ENCODE measurements at places on chromosomes 6 and 20.

DNA sequence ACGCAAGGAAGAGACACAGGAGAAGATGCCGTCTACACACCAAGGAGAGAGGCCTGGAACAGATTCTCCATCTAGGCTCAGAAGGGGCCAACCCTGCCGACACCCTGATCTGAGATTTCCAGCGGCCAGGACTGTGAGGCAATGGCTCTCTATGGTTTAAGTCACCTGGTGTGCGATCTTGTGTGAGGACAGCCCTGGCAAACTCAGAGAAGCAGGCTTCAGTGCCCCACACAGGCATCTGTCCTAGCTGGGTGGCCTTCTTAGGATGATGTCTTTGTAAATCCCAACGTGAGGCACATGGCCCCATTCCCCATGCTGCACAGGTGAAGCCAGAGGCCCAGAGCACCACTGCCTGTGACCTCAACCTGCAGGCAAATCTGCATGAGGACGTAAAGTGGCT is 87.6 kb upstream of the FRMD1 start:
- no peak for DNase-seq

DNA sequence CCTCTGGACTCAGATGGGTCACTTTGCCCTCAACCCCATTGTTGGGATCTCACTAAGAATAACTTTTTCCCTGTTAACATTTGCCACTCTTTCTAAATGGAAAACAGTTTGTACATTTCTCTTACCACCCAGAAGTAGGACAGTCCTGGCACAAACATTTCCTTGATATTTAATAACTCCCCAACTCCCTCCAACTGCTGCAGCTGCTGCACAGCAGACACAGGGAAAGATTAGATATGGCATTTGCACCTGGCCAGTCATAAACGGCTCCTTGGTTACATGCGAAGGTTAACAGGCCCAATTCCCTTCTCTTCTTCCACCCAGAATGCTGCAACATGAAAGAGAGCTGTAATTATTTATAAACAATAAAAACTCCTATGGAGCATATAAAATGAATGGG is 55.9 kb upstream of the SOX4 start:
- DNase-seq: no peak

- DNase-seq: no peak
Observed at GRCh38 chr20:2984028-2984501, 59.4 kb upstream of the GNRH2 start.

- DNase-seq: no peak
Observed at GRCh38 chr6:152636609-152637295, 410 bp downstream of the SYNE1 start.

DNA sequence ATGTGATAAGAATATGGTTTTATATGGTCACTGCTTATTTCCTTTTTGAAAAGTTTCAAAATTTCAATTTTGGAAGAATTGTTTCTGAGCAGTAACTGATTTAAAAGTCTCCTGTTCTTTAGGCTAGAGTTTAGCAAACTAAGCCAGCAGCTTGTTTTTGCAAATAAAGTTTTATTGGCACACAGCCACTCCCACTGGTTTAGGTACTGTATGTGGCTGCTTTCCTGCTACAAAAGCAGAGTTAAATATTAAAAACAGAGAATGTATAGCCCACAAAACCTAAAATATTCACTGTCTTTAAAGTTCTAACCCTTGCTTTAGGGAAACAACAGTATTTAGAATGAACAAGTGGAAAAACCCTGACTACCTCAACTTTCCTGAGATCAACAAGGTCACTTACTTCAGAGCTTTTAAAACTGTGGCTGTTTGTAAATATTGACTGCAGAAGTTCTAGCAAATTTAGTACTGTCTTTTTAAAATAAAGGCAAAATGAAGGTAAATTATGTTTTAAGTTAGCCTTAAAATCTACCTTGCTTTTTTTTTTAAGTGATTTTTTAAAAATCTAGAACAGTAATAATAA is 104.1 kb downstream of the B3GAT2 start:
- no peak for DNase-seq

- DNase-seq: no peak
Observed at GRCh38 chr20:19966840-19967239, 50.3 kb upstream of the NAA20 start.

DNA sequence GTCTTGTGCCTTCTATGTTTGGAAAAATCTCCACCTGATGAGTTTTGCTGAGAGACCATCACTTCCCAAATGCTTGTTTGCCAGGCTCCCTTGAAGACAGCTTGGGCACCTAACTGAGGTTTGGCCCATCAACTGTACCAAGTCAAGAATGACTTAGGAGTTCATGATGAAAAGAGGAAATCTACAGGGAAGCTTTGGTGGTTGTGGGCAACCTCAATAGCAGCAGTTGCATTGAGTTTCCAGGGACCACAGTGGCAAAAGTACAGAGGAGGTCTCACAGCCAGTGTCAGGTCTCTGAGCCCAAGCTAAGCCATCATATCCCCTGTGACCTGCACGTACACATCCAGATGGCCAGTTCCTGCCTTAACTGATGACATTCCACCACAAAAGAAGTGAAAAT is 49.7 kb upstream of the PHACTR1 start:
- DNase-seq: no peak

DNA sequence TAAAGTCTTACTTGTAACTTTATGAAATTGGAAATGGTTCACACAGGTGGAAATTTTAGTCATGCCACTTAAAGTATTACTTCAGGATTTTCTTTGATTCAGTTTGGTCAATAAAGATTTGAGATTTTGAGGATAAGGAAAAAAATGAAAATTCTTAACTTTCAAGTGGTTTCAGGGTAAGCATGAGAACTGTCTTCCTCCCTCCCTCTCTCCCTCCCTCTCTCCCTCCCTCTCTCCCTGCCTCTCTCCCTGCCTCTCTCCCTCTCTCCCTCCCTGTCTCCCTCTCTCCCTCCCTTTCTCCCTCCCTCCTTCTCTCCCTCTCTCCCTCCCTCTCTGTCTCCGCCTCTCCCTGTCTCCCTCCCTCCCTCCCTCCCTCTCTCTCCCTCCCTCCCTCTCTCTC is 36.9 kb downstream of the L3MBTL3 start:
- no peak for DNase-seq

DNA sequence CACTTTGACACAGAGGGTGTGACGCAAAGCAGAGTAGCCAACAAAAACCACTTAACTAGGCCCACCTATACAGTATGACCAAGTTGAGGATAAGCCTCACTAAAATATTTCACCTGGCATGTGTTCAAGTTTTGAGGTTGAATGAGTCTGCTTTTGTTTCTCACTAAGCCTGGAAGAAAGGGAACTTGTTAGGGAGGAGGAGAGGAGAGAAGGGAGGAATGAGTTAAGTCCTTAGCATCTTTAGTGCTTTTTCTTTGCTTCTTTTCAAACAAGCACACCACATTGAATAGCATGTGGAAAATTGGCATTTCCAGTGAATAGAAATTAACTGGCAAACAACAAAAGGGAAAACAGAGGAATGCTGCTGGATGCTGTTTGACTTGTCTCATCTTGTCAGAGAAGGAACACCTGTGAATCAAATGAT is 461.9 kb downstream of the GJA1 start:
- no peak for DNase-seq

DNA sequence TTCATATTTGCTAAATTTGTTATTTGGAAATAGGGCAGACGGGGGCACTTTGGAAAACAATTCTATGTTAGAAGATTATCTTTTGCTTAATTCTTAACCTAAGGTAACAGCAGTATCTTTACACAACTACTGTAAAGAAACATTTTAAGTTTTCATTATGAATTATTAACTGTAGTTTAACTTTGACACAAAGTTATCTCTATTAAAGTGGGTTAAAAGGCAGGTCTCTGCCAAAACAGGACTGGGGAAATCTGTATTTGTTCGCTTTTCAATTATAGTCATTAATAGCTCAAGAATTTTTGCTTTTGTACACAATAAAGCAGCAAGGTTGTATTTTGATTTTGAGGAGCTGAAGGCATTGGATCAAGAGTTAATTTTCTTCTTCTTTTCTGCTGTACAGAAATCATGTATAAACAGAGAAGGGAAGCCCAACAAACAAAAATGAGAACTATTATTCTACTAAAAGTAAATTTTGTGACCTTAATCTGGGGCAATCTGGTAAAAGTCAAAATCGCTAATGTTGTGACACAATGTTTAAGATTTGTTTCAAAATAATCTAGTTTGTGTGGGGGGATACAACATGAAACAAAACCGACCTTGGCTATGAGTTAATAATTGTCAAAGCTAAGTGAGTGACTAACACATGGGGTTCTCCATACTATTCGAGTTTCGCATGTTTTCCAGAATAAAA is 2.9 kb downstream of the STAU1 start:
- DNase-seq: no peak

- DNase-seq: no peak
Observed at GRCh38 chr6:70258483-70258882, 44.4 kb downstream of the COL9A1 start.

- DNase-seq: no peak
Observed at GRCh38 chr6:392441-393390, 1.2 kb downstream of the IRF4 start.

DNA sequence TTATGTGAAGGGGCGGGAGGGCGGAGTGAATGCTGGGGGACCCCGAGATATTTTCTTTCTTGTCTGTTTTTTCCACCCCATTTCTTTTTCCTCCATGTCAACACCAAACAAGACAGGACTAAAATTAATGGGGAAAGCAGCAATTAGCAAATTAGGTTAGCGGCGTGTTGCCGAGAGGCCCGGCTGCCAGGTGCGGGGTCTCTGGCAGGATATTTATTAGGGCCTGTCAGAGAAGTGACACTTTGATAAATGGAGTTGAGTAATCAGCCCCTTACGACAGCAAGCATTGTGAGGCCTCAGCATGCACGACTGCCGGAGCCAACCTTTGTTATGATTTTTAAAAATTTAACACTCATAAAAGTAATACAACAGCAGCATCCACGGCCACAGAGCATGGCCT is 193.8 kb downstream of the DHX35 start:
- no peak for DNase-seq

GRCh38 chr6:109457562-109457996 is 2.0 kb upstream of the MICAL1 start:
- no peak for DNase-seq

GRCh38 chr6:99514089-99514488 is 1.1 kb downstream of the USP45 start:
- peak; percentile 37 for DNase-seq

DNA sequence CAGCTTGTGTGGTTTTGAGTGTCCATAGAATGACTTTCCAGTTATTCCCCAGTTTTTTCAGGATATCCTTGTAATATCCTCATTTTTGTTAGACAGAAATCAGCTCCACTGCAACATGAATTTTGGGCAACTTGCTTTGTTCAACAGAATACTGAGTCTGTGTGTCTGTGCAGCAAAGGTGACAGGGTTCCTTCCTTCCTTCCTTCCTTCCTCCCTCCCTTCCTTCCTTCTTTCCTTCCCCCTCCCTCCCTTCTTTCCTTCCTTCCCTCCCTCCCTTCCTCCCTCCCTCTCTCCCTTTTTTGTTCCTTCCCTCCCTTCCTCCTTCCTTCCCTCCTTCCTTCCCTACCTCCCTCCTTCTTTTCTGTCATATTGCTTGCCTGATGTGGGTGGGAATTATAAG is 496.5 kb downstream of the EPM2A start:
- no peak for DNase-seq

DNA sequence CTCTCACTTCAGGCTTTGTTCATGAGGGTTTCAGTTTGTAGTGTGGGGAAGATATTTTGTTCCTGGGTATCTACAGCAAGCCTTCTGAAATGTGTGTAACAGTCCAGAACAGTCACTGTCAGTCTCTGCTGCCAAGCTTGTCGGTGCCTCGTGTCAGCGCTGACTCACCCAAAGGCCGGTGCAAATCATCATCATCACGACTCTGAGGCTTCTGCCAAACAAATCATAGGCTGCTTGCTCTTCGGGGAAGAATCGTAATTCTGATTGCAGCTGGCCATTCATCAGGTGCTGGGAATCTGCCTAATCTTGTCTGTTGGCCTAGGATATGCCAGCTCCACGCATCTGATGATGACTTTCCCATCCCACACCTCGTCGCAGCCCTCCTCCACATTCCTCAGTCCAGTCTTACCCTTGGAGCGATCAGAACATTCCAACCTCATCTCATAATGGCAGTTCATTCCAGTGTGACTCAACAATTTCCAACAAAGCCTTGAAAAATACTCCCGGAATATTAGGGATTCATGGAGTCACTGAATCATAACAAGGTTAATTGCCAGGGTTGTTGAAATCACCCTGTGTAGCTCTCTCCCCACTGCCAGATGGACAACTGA is 40.9 kb downstream of the ALDH8A1 start:
- DNase-seq: peak; percentile 5

DNA sequence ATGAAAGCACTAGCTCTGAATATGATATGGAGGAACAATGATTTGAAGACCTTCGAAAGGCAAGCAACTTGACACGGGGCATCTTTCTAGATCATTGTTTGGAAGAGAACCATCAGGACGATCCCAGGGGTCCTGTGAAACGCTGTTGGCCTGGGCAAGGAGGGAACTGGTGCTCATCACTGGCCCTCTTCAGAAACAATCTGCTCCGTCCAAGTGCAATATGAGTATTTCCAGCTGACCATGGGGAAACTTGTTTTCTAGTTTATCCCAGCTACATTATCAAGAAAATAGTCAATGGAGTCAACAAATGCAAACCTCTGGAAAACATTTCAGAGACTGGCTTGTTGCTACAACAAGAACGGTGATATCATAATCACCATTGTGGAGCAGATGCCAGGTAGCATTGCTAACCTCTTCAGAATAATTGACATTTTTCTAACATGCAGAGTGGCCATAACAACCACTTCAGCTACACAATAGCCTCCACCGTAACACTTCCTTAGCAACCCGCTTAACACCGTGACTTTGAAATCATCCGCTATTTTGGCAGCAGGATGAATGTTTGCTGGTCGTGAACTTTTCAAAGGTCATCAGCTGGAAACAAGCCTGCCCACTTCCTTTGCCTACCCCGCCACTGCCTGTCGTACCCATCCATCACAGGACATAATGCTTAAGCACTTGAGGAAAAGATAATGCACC is 112.0 kb upstream of the PDE10A start:
- DNase-seq: peak; percentile 3

GRCh38 chr6:91476000-91476399 is 889.1 kb upstream of the MAP3K7 start:
- peak; percentile 42 for DNase-seq

- no peak for DNase-seq
Observed at GRCh38 chr6:127547215-127547614, 28.1 kb upstream of the MTCL3 start.

- DNase-seq: no peak
Observed at GRCh38 chr6:44780161-44780560, 392.7 kb downstream of the CDC5L start.

DNA sequence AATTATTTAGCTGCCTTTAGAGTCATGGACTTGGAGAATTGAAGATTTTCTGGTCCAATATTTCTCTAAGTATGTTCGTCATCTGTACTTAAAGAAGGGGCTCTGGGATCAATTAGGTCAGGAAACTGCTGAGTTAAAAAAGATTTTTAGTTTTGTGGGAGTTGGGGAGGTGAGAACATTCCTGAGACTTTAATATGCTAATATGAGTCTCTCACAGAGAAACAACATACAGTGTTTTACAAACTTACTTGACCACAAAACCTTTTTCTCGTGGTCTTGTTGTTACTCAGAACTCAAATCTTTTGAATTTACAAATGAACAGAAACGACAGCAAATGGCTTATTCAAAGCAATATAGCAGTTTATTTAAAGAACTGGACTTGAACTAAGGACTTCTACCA is 67.9 kb downstream of the LIN28B start:
- no peak for DNase-seq

All from KBM-7 (cell line).